ENCODE measurements at places on chromosomes 13 and 19.

DNA sequence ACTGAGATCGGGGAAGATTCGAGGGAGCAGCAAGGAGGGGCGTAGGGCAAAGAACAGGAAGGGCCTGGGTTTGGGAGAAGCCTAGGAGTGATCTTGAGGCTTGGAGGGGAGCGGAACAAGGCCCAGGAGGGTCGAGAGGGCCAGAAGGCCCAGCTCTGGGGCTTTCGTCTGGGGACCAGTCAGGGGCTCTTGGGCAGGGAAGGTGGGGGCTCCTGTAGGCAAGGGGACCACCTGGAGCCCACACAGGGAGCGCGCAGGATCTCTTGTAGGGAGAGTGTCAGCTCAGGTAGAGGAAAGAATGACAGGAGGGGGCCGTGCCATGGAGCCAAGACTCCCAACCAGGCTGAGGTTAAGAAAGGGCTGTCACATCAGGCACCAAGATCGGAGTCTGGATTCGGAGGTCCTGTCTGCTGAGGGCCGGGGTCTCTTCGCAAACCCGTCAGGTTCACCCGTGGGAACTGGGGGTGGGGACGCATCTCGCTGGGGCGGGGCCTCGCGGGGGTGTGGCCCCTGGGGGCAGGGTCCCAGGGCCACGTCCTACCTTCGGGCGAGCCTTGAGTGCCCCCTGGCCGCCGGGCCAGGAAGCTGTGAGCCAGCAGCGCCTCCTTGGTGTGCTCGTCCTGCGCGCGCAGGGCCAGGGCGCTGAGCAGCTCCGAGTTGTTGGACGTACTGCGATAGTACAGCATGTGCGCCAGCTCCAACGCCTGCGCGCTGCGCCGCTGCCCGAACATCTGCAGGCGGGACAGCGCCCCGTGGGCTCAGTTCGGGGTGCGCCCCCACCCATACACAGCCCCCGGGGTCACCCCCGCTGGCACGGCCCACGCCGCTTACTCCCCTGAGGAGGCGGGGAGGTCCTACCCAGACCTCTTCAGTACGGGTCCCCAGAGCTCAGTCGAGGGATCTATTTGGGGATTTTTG, 8.4 kb downstream of the EMP3 start:
- DNase-seq: no peak

DNA sequence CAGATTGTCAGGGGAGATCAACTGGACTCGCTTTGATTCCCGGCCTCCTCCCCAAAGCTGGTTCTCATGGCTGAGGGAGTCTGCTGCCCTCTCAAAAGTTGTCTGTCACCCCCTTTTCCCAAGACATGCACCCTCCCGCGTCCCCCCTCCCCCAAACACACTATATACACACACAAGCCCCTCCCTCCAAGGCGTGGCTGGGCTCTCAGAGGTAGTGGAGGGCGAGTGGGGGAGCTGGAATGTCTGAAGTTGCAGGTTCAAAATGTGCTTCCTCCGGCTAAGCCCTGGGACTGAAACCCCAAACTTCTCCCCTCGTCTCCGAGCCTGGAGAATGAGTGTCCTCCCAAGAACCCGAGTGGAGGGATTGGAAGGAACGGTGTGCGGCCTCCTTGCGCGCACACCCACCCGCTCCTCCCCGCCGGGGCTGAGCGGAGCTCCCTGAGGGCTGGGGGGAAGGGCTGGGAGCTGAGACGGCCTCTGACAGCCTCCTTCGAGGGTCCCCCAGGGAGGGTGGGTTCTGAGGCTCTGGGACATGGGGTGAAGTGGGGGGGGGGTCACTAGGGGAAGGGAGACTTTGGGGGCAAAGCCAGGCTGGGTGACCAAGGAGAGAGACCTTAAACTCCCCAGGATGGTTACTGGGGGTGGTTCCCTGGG, 9.9 kb upstream of the MEIS3 start:
- DNase-seq: no peak

GRCh38 chr19:12778017-12778904, 2.9 kb upstream of the HOOK2 start:
- no peak for DNase-seq

GRCh38 chr19:4089400-4089908, 22.8 kb upstream of the ZBTB7A start:
- no peak for DNase-seq

- no peak for DNase-seq
These were observed 8.3 kb upstream of the TLE6 start for GRCh38 chr19:2969104-2969504.

GRCh38 chr19:46634045-46634655, 1.9 kb downstream of the GNG8 start:
- no peak for DNase-seq

DNA sequence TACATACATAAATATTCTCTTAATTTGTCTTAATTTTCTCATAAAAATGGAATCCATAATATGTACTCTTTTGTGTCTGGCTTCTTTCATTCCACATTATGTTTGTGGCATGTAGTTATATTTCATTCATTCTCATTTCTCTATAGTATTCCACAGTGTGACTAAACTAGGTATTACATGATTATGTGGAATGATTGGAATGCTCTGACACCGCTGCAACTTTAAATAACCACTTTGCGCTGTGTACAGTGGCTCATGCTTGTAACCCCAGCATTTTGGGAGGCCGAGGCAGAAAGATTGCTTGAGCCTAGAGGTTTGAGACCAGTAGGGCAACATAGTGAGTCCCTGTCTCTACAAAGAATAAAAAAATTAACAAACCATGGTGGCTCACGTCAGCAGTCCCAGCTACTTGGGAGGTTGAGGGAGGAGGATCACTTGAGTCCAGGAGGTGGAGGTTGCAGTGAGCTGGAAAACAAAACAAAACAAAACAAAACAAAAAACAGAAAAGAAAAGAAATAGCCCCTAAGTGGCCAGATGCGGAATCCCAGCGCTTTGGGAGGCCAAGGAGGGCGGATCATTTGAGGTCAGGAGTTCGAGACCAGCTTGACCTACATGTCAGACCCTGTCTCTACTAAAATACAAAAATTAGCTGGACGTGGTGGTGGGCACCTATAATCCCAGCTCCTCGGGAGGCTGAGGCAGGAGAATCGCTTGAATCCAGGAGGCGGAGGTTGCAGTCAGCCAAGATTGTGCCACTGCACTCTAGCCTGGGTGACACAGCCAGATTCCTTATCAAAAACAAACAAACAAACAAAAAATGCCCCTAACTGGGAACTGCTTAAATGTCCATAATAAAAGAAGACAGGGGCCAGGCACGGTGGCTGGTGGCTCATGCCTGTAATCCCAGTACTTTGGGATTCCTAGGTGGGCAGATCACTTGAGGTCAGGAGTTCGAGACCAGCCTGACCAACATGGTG, 8.0 kb upstream of the SAE1 start:
- no peak for DNase-seq

DNA sequence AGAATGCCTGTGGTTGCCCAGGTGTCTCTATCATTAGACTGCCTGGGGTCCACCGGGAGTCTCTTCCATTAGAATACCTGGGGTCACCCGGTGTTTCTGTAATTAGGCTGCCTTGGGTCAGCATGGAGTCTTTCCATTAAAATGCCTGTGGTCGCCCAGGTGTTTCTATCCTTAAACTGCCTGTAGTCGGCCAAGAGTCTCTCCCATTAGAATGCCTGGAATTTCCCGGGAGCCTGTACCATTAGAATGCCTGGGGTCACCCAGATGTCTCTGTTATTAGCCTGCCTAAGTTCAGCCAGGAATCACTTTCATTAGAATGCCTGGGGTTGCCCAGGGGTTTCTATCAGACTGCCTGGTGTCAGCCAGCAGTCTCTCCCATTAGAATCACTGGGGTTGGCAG, 1492.8 kb downstream of the UQCRFS1 start:
- no peak for DNase-seq

Measured in cortex of kidney (tissue), 1 donor.